HCT116 (cell line): ENCODE measurements at places on chromosomes 4 and X. TPM values are rescaled to one million over a fixed set of nuclear protein-coding genes. Genes with fewer than 3 reads are reported as not detected.

GRCh38 chr4:157655096-157655809 lies 434.7 kb downstream of the GRIA2 start:
- no peak for DNase-seq

The BMPR1B gene
- total RNA-seq = not detected

The SHOX gene
- not detected for total RNA-seq

DNA sequence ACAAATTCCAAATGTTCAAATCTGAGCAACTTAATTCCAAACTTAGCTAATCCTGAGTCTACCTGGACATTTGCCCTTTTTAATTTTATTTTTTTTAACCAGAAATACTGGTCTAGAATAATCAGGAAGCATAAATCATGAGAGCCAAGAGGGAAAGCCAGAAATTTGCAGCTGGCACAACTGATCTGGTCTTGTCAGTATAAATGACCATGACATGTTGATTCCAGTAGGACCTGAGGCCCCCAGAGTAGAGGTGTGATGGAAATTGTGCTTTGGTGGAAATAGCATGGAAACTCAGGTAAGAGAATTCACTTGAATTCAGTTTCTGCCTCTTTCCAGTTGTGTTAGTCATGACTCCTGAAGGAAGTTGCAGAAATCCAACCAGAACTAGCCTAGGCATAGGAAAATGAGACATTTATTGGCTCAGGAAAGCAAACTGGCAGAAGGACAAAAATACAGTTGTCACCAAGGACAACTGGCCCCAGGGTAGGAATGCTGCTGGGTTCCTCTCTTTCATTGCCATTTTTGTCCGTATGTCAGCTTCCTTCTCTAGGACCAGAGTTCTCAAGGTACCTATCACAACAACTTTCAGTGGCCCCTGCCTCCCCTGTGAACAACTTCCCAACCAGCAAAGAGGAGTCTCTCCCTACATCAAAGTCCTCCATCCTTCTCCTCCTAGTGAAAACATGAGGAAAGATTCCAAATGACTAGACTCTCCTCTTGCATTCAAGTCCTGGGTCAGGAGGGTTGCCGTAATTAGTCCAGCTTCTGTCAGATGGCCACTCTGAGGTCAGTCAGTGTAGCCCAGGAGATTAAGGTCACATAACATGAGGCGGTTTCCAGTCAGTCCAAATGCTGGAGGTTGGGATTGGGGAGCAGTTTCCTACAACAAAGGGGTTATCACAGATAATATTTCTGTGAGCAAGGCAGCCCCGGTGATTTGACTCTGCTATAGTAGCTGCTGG lies 29.3 kb upstream of the MYOZ2 start:
- no peak for DNase-seq

GRCh38 chrX:35244796-35245508 lies 302.4 kb downstream of the FAM47B start:
- no peak for DNase-seq

The GALNTL6 gene
- total RNA-seq = not detected

DNA sequence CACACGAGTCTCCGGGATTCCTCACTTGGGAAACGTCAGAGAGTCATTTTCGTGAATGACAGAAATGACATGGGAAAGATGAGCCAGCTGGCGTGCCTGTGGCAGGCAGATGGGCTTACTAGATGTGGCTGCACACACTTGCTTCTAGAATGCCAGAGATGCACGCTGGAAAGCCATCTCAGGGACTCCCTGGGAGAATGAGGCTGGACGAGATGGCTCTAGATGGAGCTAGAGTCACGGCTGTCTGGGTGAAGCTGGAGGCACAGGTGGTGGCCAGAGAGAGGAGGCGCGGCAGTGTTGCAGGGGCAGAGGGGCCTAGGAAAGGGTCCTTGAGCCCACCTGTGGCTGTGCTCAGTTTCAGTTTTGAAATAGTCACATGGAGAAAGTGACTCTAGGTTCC lies 26.0 kb downstream of the TKTL1 start:
- DNase-seq = no peak
